ENCODE measurements at places on chromosomes 5 and 9. TPM values are rescaled to one million over a fixed set of nuclear protein-coding genes. Genes with fewer than 3 reads are reported as not detected.

Gene OTULINL
- total RNA-seq = 59.9 TPM

Gene GDF9
- 0.25 TPM for total RNA-seq

Gene ZNF354C
- total RNA-seq = 3.9 TPM

Gene CDKN2A
- total RNA-seq = 0.54 TPM

Gene PDLIM4
- total RNA-seq = 7.3 TPM

Gene AQP7
- 3.9 TPM for total RNA-seq

DNA sequence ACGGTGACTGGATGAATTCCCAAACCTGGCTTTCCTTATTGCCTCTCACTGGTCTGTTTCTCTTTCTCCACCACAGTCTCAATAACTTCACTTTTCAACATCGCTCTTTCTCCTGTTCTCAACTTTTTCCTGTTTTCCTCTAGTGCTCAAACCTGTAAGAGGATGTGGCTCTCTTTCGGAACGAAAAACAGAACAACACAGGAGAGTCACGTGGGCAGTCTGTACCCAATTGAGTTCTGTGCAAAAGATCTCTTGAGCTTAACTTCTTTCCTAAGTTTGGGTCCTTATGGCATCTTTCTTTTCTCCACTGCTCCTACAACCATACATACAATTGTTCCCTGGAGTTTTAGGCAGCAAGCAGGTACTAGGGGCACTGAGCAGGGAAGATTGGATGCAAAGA lies 8.9 kb downstream of the HAVCR1 start:
- no peak for DNase-seq

- DNase-seq = no peak
Measured at GRCh38 chr9:18688581-18689565, 214.9 kb downstream of the ADAMTSL1 start.

- DNase-seq = no peak
Measured at GRCh38 chr5:126054577-126055347, 368.4 kb upstream of the GRAMD2B start.

DNA sequence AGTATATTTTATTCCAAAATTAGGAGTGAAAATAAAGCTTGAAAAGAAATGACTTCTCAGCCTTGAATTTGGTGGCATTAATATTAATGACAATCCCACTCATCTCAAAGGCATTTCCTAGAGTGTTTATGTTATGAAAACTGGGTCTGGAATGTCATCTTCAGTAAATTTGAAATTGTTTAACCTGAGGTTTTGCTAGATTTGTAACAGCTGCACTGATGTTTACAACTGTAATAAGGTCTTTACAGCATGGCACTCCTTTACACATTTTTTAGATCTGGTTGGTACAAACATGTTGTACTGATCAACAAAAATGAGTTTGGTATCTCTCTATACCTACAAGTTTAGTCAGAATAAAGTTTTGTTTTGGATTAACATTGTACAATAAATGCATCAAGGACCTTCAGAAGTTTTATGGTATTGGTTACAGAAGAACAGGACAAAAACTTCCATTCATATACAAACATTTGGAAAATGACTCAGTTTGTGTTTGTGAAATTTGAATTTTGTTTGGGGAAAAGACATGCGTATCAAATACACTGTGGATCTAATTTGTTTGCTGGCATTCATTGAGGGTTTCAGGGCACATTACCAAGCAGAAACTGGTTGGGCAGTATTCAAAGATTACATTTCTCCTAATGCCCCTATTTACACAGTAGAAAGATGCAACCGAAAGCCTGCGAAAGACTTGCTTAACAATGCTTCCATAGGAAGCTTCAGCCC lies 11.6 kb downstream of the FANCC start:
- no peak for DNase-seq

DNA sequence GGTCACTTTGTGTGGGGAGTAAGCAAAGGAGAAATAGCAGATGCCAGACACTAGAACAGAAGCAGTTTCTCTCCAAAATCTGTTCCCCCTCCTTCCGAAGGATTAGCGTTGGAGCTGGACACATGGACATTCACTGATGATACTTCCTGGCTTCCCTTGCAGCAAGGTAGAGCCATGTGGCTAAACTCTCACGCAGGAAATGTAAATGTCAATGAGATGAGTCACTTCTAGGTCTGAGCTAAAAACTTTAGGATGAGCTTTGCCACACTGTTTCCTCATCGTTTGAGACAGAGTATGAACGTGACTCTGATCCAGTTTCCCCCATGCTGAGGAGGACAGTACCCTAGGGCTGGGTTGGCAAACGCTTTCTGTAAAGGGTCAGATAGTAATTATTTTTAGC lies 5.1 kb downstream of the BHMT2 start:
- DNase-seq = no peak

GRCh38 chr9:19229595-19230354 lies 718 bp upstream of the DENND4C start:
- DNase-seq = no peak

GRCh38 chr9:133518706-133519449 lies 5.9 kb downstream of the MYMK start:
- DNase-seq = peak; percentile 90

- peak; percentile 66 for DNase-seq
Measured at GRCh38 chr9:134139081-134139480, 3.2 kb downstream of the WDR5 start.

Data from lung (tissue), 17 donors.